CMK (cell line): ENCODE measurements at places on chromosomes 6 and 20.

DNA sequence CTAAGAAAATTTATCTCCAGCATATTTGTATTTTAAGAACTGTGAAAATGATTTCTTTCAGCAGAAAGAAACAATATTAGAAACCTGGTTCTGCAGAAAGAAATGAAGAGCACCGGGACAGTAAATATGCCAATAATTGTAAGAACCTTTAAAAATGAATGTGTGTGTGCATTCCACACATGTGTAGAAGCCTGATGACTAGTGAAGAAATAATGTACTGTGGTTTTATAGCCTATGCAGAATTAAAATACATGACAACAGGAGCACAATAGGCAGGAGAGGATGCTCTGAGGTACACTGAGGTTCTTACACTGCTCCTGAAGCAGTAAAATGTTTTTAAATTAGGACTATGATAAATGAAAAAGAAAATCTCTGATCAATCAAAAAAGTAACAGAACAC lies 48.9 kb downstream of the SNX14 start:
- no peak for DNase-seq

GRCh38 chr6:4907602-4908001 lies 96.2 kb downstream of the RPP40 start:
- no peak for DNase-seq

GRCh38 chr20:833121-833449 lies 430 bp upstream of the FAM110A start:
- no peak for DNase-seq

GRCh38 chr6:40054602-40055001 lies 120.3 kb upstream of the MOCS1 start:
- DNase-seq = no peak

DNA sequence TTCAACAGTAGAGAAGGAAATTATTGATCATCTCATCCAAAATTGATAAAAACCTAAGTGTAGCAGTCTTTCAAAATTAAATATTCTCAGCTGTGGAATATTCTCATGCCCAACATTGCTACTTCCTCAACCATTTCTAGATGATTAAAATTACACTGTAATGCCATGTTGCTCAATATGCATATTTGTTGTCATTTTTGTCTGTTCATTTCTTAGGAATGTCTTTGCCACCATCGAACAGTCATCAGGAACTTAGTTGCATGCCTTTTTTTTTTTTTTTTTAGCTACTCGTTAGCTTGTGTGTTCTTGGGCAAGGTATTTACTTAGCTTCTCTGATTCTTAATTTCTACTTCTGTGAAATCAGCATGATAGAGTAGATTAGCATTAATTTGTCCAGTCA lies 188.6 kb downstream of the DTNBP1 start:
- DNase-seq = no peak

DNA sequence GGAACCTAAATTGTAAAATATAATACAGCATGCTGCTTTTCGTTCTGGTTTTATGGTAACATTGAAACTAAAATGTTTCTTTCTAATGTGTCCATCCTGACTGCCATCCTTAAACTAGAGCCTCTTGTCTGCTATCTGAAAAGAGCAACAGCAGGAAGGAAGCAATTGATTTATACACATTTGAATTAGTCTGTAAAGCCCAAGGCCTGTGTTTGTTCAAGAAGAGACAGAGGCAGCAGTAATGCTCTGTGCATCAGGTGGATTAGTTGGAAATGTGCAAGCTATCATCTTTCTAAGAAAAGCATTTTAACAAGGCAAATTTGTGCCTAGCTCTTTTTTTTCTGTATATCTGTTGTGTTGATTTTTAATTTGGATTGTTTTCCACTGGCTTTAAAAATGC lies 128.6 kb downstream of the SCAF8 start:
- DNase-seq = no peak

DNA sequence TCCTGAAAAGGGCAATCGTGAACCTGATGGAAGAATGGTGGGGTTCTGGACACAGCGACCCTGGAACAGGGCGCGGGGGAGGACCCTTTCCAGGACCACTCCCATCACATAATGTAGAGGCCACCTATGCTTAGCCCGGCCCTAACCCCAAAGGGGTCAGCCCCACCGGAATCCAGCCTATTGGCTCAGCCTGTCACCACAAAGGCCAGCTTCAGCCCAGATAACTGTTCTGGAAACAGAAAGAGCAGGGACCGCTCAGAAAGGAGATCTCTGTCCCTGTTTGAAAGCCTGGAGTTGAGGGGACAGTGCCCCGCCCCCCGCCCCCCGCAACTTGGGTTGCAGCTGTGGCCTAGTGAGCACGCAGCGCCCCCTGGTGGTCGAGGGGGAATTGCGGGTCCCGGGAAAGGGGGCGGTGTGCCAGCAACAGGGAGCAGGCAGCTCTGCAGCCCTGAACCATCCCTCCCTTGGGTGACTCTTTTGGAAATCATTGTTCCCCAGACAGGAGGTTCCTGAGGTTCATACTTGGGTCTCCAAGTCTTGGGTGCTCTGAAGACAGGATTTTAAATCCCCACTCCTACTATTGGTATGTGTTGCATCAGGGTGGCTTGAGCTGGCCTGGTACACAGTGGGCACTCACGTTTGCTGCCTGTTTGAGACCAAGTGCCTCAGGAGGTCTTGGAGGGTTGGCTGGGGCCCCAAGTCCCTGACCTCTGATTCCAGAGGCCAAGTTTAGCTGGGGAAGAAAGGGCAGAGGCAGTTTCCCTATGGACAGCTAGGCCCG lies 1.5 kb downstream of the SIGLEC1 start:
- no peak for DNase-seq

DNA sequence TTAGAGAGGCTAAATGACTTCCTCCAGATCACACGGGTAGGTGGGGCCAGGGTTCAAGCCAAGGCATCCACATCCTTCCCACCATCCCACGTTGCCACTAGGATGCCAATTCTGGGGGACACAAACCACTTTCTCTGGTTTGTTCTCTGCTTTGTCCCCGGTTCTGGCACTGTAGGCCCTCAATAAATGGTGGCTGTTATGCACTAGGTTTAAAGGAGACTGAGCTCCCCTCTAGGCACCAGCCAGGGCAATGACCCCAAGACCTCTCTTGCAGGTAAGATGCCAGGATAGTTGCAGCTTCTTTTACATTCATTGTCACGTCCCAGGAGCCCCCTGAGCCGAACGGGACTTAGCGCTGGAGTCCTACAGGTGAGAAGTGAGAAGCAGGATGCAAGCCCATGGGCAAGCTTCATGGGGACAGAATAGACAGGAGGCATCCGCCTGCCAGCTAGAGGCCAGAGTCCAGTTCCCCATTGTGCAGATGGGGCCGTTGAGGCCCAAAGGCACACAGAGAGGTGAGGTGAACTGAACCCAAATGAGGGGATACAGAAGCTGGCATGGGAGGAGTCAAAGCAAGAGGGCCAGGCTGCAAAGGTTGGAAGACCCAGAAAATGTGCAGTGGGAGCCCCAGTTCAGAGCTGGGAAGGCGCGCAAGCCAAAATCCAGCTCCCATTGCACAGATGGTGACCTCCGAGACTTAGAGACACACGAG lies 677 bp downstream of the PXMP4 start:
- DNase-seq = no peak

GRCh38 chr6:72832271-72832670 lies 210.4 kb downstream of the KCNQ5 start:
- DNase-seq = no peak

DNA sequence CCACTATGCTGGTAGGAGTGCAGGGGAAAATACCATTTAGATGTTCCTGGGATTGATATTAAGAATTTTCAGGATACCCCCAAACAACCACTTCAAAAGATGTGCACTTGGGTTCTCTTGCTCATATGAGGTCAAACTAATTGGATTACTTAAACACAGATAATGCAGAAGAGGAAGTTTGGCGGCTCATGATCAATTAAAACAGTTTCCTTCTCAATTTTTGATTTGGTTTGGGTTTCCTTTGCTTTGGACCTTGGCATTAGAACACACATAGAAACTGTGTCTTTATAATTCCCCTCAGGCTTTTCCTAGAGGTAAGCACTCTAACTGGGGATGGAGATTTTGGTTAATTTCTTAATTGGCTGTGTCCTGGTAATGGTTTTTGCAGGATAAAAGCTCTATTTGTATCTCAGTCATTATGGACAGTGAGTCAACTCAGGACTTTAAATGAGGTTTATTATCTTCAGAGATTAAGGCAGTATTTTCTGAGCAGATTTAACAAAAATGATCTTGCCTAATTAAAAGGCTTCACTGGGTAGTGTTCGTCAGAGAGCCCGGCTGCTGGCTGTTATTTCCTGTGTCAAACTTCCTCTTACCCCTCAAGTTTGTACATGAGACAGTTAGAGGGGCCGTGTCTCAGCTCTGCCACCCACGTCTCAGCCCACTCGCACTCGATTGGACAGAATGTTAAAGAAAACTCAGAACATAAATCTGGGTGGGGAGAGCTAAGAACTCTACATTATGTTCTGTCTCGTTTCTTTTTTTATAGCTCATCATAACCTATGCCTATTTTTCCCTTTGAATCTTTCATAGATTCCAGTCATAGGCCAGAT lies 50.3 kb upstream of the PREP start:
- no peak for DNase-seq

- no peak for DNase-seq
These were observed 678.6 kb downstream of the MAFB start for GRCh38 chr20:40010483-40010882.

DNA sequence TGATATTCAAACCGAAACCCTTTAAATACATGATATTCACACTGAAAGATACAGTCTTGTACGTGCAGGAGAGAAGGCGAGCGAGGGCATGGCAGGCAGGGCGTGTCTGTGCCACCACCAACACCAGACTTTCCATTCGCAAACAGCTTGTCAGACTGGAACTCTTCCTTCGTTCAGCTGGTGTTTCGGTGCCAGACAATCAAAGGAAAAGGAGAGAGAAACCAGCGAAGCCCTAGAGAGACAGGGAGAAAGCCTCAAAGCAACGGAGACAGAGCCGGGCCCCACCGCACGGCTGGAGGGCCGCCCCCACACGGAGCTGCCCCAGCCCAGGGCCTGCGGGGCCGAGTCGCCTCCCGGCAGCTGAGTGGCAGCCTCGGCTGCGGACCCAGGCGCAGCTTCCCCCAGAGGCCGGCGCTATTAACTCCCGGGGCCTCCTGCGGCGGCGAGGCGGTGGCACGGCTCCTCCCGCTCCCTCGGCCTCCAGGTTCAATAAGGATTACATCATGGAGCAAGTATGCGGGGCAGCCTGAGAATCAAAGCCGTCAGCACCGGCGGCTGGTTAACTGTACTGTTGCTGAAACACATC lies 32.1 kb upstream of the NR2E1 start:
- no peak for DNase-seq

- no peak for DNase-seq
These were observed 39.4 kb upstream of the SPDEF start for GRCh38 chr6:34595332-34596184.

GRCh38 chr6:161918109-161918531 lies 644.3 kb upstream of the AGPAT4 start:
- DNase-seq = no peak

- DNase-seq = no peak
These were observed 32.4 kb downstream of the SLC2A12 start for GRCh38 chr6:134020071-134020470.

DNA sequence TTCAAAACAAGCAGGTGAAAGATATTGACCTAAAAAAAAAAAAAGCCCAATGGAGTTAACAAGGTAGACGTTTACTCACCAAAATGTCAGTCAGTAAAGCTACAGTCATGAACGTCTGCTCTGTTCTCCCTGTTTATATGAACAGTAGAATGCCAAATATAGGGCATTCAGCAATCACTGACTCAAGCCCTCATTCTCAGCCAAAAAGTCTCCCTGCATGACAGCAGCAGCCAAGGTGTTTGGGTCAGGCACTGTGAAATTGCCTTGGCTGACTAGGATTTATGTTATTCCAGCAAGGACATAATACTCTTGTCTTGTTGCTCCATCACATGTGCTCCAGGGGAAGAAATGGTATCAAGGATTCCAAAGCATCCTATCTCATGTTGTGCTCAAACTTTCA lies 194.7 kb upstream of the RSPO3 start:
- no peak for DNase-seq

DNA sequence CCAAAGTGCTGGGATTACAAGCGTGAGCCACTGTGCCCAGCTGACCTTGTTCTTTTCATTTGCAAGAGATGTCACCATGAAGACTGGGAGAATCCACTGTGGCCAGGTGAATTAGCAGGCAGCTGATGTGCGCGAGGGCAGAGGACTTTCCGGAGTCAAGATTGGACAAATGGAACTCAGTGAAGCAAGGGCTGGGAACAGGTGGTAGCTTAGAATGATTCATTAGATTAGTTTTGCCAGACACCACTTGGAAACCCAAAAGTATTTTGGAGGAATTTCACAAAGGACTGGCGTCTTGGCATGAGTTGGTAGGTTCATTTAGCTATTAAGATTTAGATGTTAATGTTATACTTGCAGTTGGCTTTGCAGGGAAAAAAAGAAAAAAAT lies 4.7 kb upstream of the AKAP7 start:
- no peak for DNase-seq

DNA sequence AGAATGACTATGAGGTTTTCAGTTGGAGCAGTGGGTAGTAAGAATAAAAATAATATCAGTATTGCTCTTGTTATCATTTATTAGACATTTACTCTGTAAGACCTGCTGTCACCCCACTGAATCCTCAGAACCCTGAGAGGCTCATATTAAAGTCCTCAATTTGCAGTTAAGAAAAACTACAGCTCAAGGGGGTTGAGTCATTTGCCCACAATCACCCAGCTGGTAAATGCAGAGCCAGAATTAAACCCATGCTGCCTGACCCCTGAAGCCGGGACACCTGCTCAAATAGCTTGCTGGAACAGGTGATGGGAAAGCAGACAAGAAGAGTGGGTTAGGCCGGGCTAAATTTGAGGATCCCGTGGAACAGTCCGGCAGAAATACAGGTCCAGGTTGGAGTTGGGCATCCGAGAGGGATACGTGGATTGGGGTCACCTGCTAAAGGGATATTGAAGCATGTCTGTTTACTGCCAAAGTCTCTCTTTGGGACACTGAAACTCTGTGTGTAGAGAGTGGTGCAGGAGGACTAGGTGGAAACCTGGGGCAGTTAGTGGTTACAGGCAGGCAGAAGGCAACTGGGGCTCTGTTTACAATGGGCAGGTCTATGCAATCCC lies 344.1 kb downstream of the CDC5L start:
- DNase-seq = no peak

DNA sequence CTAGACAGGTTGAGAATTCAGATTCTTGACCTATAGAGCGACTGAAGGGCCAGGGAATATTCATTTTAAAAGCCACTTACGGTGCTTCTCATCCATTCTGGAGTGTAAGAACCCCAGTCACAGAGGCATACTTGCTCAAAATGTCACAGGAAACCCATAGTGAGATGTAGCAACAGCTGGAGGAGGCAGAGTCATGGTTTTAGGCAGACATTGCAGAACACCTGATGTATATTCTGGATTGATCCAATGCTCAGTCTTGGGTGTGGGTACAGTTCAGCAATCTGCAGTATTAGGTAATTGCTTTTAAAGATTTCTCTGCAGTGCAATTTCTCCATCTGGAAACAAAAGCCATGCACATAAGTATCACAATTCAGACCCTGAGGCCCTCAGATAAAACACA lies 137.4 kb upstream of the SLC22A23 start:
- DNase-seq = no peak

- DNase-seq = no peak
These were observed 467 bp downstream of the PXT1 start for GRCh38 chr6:36442103-36442670.

GRCh38 chr6:100209323-100210136 lies 215.5 kb upstream of the MCHR2 start:
- no peak for DNase-seq
